ENCODE measurements at places on chromosomes 1 and 21.
A peak's percentile ranks its signal among the peaks of the same experiment; 100 is the strongest.

GRCh38 chr1:216914974-216915373 lies 191.7 kb upstream of the ESRRG start:
- DNase-seq: no peak

- DNase-seq: no peak
Measured at GRCh38 chr1:147586414-147586813, 45.1 kb downstream of the BCL9 start.

- DNase-seq: no peak
Measured at GRCh38 chr1:230048322-230048721, 18.7 kb upstream of the GALNT2 start.

DNA sequence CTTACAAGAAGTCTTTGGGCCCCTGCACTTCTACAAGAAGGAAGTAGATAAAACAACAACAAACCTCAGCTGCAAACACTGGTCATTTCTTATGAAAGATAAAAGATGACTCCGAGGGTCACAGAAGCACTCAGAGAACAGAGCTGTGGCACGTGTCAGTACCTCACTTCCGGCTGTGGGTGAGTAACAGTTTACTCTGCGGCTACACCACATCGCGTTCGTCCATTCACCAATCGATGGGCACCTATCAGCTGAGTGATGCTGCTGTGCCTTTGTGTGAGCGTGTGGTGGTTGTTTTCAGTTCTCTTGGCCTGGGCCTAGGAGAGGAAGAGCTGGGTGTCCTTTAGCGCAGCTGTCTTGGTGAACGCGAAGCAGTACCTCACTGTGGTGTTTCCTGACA lies 49.9 kb downstream of the COL6A1 start:
- DNase-seq: no peak

- no peak for DNase-seq
Measured at GRCh38 chr1:204975021-204975420, 68.0 kb upstream of the CNTN2 start.

- DNase-seq: no peak
Measured at GRCh38 chr1:231817801-231818200, 191.2 kb downstream of the DISC1 start.

GRCh38 chr1:26913754-26914619 lies at the start of gene NR0B2:
NR0B2 (minus strand) TSS chr1:26913975; CDS start chr1:26913940, 35 bp downstream.
- DNase-seq: no peak

- no peak for DNase-seq
Measured at GRCh38 chr21:34743831-34744230, 75.0 kb downstream of the CLIC6 start.

DNA sequence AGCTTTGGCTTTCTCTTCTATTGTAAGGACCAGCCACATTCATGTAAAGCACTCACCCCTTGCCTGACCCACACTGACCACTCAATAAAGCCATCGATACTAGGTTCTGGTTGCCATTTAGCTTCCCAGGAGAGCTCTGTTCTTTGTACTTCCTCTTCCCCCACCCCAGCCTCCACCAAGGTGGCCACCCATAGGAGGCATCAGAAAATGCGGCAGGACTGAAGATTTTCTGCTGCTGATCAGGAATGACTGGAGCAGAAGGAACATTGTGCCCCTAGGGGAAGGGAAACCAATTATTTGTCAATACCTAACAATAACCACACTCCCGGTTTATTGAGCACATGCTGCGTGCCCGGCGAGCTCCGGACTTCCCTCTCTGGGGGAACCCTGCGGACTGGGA lies 5.2 kb upstream of the SMIM12 start:
- DNase-seq: no peak

- DNase-seq: no peak
Measured at GRCh38 chr1:81149649-81150325, 650.9 kb upstream of the ADGRL2 start.

DNA sequence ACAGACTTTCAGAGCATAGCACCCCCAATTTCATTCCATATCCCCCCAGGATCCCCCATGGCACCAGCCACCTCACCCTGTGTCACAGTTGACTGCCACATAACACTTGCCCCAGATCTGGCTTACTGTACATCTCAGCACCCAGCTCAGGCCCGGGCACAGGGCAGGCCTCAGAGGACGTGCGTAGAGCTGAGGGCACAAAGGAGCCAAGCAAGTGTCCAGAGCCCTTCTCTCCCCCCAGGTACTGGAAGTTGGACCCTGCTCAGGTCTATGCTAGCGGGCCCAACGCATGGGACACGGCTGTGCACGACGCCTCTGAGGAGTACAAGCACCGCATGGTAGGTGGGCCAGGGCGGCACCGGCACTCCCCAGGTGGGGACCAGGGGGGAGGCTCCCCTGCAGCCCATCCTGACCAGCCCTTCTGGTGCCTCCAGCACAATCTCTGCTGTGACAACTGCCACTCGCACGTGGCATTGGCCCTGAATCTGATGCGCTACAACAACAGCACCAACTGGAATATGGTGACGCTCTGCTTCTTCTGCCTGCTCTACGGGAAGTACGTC lies 8.0 kb upstream of the SYTL1 start:
- DNase-seq: no peak

DNA sequence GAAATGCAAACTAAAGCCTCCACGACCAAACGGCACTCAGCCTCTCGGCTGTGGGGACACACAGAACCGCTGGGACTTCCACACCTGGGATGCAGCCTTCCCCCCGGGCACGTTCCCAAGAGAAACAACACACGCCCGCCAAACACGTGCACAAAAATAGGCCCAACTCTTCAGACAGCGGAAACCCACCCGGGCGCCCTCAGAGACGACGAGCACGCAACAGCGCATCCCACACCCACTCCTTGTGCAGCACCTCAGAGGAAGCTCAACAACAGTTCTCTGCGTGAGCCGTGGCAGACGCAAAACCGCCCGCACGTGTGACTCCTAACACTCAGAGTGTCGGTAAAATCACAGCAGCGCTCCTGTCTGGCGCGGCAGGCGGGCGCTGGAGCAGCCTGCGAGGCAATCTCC lies 5.3 kb downstream of the C1orf159 start:
- DNase-seq: no peak

- DNase-seq: no peak
Measured at GRCh38 chr1:86503406-86504136, 34.8 kb downstream of the CLCA1 start.

DNA sequence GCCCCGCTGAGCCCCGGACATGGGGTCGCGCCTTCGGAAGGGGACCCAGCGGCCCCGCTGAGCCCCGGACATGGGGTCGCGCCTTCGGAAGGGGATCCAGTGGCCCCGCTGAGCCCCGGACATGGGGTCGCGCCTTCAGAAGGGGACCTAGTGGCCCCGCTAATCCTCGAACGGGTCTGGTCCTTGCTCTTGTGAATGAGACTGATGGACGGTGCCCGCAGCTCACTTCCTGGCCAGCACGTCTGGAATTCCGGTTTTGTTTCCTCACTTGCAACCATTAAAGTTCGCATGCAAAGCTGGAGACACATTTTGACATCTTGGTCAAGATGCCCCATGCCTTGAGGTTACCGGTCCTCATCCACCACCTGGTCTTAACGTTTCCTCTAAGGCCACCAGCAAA lies 5.6 kb downstream of the WRAP73 start:
- no peak for DNase-seq

DNA sequence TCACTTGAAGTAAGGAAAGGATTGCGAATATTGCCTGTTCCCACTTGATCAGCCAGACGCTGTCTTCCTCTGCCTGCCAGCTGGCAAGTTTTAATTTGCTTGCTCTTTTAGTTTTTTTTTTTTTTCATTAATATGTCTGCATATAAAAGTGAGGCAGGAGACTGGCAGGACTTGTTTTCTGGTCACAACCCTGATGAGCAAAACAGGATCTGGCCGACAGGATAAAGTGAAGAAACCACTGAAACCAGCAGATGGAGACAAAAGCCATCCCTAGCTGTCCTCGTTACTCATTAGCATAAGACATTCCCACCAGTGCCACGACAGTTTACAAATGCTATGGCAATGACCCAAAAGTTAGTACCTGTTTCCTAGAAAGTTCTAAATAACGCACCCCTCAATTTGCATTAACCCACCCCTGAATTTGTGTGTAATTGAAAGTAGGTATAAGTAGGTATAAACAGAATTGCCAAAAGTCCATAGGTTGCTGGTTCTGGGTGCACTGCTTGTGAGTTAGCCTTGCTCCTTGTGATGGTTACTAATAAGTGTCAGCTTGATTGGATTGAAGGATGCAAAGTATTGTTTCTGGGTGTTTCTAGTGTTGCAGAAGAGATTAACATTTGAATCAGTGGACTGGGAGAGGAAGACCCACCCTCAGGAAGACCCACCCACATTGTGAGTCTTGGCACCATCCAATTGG lies 60.8 kb downstream of the ZNF684 start:
- DNase-seq: no peak

DNA sequence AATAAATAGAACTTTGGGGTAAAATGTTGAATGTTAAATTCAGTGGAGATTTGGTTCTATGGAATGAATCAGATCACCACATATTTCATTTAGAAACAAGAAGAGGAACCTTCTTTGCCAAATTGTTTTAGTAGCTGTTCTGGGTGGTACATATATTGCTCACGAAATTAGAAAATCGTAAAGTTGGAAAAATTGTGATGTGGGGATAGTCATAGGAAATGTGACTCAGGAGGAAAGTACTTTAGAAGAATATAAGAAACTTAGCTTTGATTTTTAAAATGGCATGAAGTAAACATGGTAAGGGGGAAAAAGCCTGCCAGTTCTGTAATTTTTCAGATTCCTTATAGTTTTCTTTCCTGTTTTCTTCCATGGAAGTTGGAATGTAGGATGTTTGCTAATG lies 27.4 kb downstream of the RRP15 start:
- no peak for DNase-seq

- no peak for DNase-seq
Measured at GRCh38 chr1:16155537-16156410, at the start of gene EPHA2. EPHA2 (minus strand) TSS chr1:16156069; CDS start chr1:16155932, 137 bp downstream.

GRCh38 chr1:14987829-14988603 lies 165.5 kb upstream of the TMEM51 start:
- DNase-seq: no peak

DNA sequence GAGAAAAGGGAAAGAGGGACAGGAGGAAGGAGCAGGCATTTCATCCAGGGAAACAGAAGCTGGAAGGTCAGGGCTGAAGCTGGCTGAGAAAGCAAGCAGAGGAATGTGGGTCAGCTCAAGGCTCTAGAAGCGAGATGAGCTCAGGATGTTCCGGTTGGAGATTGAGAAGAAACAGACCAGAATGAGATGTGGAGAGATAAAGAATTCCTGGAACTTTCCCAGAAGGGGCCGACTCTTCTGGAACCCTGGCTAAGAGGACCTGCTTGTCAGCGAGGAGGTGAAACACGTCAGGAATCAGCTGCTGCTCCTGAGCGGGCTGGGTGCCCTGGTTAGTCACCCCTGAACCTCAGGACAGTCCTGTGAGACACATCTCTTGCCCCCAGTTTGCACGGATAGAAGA lies 75.9 kb downstream of the HUNK start:
- DNase-seq: no peak

- peak; percentile 19 for DNase-seq
Measured at GRCh38 chr1:41268154-41268770, 26.2 kb upstream of the SCMH1 start.

DNA sequence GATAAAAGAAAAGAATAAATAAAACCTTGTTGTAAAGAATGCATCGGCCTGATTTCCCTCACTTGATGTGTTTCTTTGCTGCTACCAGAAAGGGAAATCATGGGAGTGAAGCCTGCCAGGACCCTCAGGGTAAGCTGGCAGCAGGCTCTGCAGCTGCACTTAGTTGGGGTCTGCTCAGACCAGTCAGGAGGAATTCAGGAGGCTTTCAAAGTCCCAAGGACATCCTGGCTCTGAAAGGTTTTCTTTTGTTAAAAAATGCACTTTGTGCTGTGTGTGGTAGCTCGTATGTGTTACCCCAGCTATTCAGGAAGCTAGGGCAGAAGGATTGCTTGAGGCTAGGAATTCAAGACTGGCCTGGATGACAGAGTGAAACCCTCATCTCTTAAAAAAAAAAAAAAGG lies 254.8 kb downstream of the ZNF648 start:
- DNase-seq: no peak
